ENCODE measurements at places on chromosomes 11 and 22.

GRCh38 chr22:44583854-44584253 is 85.8 kb upstream of the RTL6 start:
- DNase-seq: no peak

DNA sequence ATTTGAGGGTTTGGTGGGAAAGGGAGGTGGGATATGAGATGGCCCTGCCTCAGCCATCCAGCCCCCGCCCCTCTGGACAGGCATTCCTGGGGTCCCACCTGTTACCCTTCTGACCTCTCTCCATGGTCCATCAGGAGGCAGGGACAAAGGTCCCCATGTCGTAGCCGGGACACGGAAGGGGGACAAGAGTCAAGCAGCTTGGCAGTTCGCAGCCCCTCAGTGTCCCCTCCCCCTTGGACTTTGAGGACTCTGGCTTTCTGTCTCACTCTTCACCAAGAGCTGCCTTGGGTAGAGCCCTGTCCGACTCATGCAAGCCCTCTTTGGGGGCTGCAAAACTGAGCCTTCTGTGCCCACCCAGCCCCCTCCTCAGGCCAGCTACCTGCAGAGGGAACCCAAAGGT is 30.2 kb downstream of the TRIM29 start:
- DNase-seq: no peak

DNA sequence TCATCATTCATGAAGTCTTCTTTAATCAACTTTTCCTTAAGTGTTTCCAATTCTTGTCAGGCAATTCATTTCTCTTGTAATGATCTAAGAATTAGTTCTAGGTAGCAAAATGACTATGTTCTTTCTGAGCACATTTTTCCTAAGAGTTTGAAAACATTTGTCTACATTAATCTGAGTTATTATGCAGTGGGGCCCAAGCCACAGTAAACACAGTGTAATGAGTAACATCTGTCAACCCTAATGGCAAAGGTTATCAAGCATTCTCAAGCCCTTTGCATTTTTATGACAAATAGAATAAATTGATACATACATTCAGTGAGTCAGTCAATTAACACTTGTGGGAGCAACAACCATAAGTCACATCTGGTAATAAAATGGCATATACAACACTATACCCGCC is 106.7 kb upstream of the ZC3H12C start:
- no peak for DNase-seq

DNA sequence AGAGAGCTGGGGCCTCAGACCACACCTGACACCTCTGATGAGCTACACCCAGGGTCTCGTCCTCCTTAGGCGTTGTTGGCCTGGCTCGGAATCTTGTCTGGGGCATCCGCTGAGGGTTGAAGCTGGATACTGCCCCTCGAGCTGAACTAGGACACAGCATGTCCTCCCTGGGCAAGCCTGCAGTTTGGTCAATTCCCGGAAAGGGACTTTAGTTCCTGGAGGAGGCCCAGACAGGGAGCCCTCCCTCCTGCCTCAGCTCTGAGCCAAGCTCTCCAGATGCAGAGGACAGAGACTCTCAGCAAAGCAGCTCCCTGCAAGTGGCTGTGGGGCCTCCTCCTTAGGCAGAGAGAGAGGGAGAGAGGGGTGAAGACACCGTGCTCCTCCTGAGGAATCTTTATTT is 4.9 kb downstream of the APOL3 start:
- no peak for DNase-seq

DNA sequence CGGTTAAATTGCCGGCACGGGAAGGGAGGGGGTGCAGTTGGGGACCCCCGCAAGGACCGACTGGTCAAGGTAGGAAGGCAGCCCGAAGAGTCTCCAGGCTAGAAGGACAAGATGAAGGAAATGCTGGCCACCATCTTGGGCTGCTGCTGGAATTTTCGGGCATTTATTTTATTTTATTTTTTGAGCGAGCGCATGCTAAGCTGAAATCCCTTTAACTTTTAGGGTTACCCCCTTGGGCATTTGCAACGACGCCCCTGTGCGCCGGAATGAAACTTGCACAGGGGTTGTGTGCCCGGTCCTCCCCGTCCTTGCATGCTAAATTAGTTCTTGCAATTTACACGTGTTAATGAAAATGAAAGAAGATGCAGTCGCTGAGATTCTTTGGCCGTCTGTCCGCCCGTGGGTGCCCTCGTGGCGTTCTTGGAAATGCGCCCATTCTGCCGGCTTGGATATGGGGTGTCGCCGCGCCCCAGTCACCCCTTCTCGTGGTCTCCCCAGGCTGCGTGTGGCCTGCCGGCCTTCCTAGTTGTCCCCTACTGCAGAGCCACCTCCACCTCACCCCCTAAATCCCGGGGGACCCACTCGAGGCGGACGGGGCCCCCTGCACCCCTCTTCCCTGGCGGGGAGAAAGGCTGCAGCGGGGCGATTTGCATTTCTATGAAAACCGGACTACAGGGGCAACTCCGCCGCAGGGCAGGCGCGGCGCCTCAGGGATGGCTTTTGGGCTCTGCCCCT is 529 bp upstream of the CCND1 start:
- no peak for DNase-seq

Data from NCI-H2107 (cell line).